ENCODE measurements at places on chromosomes 16 and 17.

DNA sequence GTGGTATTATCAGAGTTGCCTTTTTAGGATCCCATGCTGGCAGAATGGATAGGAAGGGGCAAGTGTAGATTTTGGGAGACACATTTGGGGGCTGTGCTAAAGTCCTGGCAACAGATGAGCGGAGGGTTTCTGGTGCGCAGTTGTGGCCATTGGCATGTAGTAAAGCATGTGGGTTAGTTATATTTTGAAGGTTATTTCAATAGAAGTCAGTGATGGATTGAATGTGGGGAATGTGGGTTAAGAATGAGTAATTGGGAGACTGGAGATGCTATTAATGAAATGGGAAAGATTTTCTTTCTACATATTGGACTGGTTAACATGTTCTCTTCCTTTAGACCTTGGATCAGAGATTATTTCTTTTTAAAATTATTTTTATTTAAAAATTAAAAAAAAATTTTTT is 10.0 kb downstream of the DUS2 start:
- no peak for DNase-seq

DNA sequence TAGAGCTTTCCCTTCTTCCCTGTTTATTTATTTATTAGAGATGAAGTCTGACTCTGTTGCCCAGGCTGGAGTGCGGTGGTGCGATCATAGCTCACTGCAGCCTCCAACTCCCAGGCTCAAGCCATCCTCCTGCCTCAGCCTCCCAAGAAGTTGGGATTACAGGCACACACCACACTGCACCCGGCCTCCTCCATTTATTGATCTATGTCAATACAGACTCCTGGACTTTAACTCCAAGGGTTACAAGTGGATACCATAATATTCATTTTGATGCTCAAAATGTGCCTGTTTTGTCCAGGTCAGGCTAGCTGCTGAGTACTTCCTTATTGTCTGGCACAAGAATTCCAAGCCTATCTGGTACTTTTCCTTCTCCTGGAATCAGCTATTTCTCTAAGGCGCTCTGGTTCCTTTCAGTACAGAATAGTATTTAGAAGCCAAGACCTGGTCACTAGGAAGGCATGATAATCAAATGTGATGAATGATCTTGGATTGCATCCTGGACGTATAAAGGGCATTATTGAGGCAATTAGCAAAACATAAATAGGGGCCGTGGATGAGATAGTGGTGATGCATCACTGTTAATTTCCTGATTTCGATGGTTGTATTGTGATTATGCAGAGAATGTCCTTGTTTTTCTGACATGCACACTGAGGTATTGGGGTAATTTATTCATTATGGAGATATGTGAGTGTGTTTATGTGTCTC is 21.7 kb downstream of the IL4R start:
- no peak for DNase-seq

GRCh38 chr17:17724307-17725010 is 43.2 kb downstream of the RAI1 start:
- no peak for DNase-seq

- no peak for DNase-seq
These were observed 10.1 kb downstream of the METRNL start for GRCh38 chr17:83089328-83090132.

DNA sequence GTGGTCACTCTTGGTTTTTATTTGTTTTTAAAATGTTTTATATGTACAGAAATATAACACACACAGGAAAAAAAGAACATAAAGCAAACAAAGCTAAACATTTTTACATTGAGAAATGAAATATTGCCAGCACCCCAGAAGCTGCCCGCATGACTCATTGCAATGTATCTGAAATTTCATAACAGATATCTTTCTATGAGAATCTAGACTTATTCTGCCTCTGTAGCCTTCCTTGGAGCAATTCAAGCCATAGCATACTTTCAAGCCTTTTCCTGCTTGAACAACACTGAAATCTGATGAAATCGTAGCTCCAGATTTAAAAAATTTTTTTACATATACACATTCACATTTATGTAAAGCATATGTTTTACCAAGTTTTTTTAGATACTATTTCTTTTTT is 86.9 kb downstream of the RBBP6 start:
- DNase-seq, result no peak

DNA sequence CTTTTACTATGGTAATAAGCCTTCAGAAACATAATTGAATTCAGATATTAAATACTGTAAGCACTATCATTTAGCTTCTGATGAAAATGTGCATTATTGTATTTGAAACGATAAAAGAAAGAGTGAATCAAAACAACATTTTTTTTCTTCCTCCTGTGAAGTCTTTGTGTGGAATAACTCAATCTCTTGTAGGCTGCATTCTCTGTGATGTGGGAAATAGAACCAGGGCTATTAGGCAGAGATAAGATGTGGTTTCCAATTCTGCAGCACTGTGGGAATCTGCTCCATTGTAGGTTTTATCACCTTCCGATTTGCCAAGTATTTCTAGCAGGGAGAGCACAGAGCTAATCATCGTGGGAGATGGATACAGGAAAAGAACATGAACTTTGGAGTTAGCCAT is 624.5 kb downstream of the RBFOX1 start:
- no peak for DNase-seq

- DNase-seq, result no peak
These were observed 164.2 kb downstream of the MRM1 start for GRCh38 chr17:36765436-36766043.

GRCh38 chr16:2206780-2207433 is 1.7 kb downstream of the MLST8 start:
- no peak for DNase-seq

Data from esophagus squamous epithelium (tissue), 5 donors.